ENCODE measurements at places on chromosomes 12 and 14.

DNA sequence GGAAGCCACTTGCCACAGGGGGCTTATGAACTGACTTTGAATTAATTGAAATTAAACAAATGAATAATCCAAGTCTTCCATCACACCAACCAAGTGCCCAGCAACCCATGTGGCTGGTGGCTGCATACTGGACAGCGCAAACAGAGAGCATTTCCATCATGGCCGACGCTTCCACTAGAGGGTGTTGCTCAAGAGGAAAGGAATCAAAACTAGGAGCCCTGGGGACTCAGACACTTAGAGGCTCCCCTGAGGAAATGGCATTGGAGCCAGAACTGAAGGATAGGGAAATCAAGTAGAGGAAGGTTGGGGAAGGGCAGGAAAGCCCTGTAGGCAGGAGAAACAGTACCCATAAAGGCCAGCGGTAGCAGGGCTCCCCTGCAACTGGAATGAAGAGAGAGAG, 50.6 kb upstream of the NUAK1 start:
- no peak for DNase-seq

DNA sequence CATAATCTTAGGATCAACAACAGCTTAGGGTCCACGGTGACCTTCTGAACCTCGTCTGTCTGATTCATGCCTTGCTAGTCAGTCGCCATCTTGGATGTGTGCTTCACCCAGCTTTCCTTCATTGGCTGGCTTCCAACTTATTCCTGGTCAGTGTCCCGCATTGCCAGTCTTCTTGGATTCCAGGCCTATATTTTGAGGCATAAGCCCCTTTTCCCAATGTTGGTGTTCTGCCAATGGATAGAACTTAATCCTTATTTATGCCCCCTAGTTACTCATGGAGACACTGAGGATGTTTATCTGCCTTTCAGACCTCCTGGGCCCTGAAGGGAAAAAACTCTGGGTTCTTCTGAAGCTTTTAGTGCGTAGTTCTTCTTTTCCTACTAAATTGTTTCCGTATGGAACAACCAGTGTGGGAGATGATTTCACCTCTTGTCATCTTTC, 5.8 kb downstream of the JDP2 start:
- no peak for DNase-seq

DNA sequence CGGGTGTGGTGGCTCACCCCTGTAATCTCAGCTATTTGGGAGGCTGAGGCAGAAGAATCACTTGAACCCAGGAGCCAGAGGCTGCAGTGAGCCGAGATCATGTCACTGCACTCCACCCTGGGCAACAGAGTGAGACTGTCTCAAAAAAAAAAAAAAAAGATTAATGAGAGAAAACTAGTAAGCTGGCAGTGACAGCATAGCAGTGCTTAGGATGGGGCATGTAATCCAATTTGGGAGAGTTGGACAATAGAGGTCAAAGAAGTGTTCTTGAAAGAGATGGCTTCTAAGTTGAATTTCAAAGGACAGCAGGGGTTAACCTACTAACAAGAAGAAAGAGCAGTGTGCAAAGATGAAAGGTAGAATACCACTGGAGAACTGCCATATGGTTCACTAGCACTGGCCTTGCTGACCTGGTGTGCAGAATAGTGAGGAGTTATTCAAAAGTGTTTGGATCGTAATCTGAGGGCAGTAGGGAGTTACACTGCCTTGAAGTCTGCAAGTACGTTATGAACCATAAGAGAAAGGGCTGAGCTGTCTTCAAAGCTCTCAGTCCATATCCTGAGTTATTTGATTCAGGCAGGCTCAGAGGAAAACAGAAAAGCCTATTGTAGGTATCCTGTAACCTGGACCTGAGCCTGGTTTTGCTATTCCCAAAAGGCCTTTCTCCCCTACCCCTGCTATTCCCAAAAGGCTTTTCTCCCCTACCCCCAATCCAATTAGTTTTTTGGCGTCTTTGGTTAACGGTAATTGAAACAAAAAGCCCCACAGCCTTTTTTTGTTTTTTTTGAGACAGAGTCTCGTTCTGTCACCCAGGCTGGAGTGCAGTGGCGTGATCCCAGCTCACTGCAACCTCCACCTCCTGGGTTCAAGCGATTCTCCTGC, 3.4 kb downstream of the XPOT start:
- DNase-seq = no peak

DNA sequence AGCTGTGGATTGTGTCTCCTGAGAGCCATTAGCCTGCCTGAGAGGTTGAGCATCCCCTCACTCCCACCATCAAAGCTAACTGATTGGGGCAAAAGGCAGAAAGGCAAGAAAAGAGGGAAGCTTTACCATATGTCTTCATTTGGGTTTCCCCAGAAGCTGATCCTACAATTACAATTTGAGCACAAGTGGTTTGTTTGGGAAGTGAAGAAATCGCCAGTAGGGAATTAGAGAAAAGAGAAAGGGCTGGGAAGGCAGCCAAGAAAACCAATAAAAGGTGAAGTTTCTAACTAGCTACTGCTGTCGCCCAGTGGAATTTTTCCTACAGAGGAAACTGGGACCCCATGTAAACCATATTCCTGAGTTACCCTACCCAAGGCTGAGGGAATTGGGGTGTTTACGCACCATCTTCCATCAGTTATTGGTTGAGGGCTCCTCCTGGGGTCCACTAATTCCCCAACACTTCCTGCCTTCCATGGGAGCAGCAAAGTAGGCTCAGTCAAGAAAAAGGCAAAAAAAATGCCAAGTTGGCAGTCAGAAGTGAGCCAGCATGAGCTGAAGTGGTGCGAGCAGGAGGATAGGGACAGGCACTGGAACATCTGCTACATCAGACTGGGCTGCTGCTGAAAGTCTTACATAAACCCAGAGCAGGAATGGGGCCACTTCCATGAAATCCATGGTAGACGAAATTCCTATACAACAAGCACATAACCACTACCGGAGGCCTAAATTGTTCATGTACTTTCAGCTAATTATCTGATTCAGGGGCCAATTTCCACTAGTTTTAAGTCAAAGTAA, 17.3 kb downstream of the KCNK10 start:
- no peak for DNase-seq

DNA sequence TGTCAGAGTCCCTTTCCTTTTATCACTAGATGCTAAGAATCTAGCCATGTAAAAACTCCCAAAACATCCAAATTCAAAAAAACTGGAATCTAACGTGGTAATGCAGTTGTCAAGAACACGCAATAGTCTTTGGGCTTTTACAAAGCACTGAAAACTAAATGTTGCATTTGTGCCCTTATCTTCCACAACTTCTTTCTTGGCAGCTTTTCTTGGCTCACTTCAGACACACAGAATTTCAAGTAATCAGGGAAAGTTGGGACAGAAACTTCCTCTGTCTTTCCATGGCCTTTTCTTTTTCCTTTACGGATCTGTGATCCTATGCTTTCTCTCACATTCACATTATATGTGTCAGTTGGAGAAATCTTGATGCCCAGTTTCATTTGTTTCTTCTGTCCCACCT, 136.0 kb downstream of the CRADD start:
- DNase-seq = no peak

DNA sequence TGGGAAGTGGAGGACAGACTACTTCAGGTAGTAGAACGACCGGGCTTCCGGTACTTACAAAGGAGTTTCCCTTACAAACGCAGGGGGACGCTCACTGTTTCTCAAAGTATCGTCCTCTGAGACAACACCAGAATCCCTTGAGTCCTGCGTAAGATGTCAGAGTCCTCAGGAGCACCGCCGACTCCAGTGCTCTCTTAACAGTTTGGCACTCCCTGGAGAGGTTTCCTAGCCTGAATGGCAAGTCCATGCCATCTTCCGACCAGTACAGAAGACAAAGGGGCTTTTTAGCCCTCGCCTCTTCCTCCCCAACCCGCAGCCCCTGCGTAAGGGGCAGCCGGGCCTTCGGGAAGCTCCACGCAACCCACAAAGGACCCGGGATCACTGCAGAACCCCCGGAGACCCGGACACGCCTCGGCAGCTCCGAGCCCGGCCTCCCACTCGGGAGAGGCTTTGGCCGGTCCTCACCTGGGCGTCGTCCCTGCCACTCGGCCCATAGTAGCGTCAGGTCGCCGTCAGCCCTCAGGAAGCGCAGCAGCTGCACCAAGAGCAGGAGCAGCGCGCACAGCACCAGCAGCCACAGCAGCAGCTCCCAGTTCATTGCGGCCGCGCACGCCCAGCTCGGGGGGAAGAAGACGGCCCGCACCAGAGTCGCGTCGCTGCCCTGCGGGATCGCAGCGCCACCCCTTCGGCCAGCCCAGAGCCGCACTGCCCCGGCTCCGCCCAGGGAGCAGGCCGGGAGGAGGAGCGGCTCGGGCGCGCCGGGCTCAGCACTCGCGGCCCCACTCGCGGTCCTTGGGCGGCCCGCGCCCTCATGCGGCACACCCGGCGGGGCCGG, at the start of gene DHRS7:
TSS of gene DHRS7 (minus strand) at position 687 of the 835 bp plus-strand sequence. CDS start at position 598, 89 bp downstream.
- DNase-seq = peak; percentile 59

GRCh38 chr12:116066381-116067230, 210.9 kb downstream of the MED13L start:
- peak; percentile 14 for DNase-seq

- no peak for DNase-seq
Measured at GRCh38 chr12:105433804-105434203, 103.3 kb downstream of the C12orf75 start.

GRCh38 chr12:126093908-126094307, 1028.7 kb downstream of the AACS start:
- DNase-seq = no peak

GRCh38 chr12:73445658-73446324, 1091.8 kb upstream of the ATXN7L3B start:
- DNase-seq = no peak

DNA sequence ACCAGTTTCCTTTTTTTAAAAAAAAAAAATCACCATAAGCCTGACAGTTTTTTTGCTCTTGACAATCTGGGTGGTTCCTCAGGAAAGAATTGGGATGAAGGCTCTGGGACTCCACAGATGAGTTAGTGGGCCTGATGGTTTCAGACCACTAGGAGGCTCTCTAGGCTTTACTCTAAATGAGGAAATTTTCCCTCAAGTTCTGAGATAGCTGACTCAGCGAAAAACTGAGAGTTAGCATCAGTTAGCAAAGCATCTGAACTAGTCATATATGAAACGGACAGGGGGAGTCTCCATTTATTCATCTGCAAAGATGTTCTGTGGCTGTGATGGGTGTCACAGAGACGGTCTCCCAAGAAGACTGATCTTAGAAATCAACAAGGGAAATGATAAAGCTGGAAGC, 314.3 kb upstream of the OR4E1 start:
- no peak for DNase-seq

DNA sequence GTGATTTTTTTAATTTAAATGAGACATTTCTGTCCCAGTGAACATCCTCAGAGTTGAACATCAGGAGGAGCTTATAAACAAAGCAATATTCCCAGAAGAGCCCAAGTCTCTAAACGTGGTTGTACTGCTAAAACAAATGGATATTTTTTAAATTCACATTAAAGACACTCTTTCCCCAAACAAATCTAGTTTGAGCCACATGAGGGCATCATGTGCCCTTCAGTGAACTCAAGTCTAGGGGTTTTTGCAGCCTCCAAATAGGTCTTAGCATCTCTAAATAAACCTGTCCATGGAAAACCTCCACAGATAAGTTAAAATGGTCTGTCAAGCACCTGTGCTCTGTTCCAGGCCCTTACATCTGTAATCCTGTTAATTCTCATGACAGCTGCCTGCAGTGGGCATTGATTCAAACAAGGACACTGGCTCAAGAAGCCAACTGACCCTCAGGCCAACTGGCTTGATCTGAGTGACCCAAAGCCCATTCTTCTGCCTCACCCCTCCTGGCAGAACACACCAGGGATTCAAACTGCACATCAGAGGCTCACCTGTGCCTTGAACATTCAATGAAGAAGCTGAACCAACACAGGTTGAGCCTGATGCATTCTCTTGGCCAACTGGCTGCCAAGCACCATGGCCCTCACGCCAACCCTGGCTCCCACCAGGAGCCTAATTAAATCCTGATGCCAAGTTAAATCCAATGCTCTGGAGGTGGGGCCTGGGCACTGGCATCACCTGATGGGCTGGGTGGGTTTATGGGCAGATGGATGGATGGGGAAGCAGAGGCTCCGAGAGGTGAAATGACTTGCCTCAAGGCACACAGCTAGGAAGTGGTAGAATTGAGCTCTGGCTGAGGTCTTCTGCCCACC, 8.6 kb downstream of the ISCU start:
- DNase-seq = no peak

DNA sequence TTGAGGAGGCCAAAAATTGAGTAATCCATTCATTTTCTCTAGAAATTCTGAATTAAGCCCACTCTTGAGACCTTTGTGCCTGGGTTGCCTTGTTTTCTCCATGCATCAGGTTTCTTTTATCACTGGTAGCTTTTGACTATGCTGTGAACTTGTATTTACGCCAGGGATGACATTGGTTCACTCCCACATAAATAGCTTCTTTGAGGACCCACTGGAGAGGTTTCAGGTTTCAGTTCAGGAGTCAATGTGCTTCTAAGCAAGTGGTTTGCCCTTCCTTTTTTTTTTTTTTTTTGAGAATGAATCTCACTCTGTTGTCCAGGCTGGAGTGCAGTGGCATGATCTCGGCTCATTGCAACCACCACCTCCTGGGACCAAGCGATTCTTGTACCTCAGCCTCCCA, 10.2 kb upstream of the SLC17A8 start:
- DNase-seq = no peak

DNA sequence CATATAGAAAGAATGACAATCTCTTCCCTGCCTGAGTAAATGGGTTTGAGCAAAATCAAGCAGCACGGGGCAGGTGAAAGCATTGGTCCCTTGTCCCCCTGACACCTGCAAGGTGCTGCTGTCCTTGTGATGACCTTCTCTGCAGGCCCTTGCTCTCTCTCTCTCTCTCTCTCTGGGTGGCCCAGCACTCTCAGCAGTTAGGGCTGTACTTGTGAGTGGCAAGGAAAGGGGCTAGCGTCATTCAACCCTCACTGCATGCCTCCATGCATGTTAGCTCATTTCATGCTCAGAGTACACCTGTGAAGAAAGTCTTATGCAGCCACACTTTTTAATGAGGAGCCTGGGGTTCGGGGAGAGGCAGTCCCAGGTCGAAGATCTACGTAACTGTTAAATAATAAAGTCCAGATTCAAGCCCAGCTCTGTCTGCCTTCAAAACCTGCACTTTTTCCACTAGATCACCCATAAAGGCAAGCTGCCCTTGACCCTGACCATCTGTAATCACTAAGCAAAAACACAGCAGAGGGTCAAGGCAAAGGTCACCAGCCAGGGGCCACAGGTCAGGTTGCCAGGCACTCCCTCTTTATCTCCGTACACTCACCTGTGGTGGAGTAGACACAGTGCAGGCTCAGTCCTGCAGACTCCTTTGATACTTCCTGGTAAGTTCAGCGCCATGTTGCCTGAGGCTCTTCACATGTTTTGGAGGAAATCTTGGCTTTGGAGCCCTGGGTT, 44.9 kb upstream of the CLMN start:
- no peak for DNase-seq

DNA sequence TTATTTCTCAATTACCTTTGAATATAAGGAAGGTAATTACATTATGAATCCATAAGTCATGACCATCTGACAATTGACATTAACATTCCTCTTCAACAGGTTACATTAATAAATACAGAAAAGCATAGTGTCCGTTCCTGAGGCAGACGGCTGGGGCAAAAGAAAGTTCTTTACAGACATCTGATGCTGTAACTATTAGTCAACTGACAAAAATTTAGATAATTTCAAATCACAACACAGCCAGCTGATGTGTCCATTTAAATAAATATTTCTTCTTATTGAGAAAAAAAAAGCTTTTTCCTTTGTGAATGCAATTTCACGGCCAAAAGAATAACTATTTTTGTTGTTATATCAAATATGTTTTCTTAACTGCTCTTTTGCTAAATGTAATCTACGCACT, 9.2 kb upstream of the PYROXD1 start:
- DNase-seq = no peak

Data from GM19239 (cell line).